ENCODE measurements at places on chromosomes 12 and 14.

DNA sequence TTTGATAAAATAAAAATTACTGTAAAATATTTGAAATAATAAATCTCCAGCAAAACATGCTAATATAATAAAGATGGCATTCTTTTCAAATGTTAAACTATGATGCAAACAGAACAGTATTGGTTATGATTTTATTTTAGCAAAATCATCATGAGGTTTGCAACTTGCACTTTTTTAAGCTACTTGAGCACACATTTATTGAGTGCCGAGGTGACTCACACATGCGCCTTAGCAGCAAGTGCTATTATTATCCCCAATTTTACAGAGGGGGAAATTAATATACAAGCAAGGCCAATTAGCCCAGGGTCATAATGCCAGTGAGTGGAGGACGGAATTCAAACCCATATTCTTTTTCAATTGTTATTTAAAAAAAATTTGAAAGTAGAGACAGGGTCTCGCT is 7.3 kb downstream of the DYRK4 start:
- no peak for DNase-seq

GRCh38 chr14:88303041-88303440 is 20.0 kb downstream of the KCNK10 start:
- DNase-seq, result no peak

GRCh38 chr14:61812347-61813095 is 50.3 kb downstream of the SNAPC1 start:
- DNase-seq, result no peak

GRCh38 chr12:77808534-77808933 is 22.2 kb upstream of the NAV3 start:
- no peak for DNase-seq

GRCh38 chr14:35274805-35275204 is 17.4 kb upstream of the PSMA6 start:
- no peak for DNase-seq

DNA sequence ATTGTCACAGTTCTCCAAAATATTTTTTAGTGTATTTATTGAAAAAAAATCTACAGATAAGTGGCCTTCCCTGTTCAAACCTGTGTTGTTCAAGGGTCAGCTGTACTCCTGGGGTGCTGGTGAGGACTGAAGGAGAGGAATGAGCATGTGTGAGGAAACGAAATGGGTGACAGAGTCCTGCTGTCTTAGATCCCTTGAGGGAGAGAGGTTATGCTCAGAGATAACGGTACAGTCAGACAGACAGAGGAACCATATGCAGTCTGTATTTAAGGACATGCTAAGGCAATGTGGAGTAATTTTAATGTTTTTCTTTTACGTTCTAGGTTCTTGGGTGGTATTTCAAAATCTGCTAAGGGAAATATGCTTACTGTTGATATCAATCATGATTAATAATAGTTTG is 352.9 kb upstream of the RGS6 start:
- DNase-seq, result no peak

- no peak for DNase-seq
Observed at GRCh38 chr14:56811593-56812363, 1.5 kb upstream of the OTX2 start.

DNA sequence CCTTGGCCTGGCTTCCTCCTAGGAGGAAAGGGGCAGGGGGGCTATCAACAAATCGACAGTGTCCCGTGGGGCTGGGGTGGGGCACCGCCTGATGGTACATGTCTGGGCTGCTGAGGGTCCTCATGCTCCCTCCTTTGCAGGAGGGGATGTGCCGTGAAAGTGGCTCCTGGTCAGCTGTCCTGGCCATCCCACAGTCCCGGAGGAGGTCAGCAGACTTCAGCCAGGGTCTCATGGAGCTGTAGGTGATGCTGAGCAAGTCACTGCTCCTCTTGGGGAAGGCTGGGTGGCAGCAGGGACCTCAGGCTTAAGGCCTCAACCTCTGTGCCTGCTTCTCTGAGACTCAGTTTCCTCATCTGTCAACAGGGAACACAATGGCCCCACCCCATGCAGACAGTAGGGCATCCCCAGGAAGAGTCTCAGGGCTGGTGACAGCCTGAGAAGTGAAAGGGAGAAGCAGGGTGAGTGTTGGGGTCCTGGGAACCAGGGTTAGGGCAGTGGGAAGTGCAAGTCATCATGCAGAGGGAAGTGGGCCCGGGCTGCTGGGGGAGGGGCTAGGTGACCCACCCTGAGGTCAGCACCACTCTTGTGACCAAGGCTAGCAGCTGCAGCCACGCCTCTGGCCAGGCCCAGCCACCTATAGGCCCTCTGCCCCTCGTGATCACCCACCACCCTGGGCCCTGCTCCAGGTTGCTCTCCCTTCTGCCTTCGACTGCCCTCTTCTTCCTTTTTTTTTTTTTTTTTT is 4.4 kb upstream of the TNFAIP2 start:
- DNase-seq, result no peak

GRCh38 chr12:104846056-104846767 is 111.9 kb downstream of the SLC41A2 start:
- no peak for DNase-seq

- DNase-seq, result no peak
Observed at GRCh38 chr12:17137396-17137795, 531.4 kb upstream of the LMO3 start.

DNA sequence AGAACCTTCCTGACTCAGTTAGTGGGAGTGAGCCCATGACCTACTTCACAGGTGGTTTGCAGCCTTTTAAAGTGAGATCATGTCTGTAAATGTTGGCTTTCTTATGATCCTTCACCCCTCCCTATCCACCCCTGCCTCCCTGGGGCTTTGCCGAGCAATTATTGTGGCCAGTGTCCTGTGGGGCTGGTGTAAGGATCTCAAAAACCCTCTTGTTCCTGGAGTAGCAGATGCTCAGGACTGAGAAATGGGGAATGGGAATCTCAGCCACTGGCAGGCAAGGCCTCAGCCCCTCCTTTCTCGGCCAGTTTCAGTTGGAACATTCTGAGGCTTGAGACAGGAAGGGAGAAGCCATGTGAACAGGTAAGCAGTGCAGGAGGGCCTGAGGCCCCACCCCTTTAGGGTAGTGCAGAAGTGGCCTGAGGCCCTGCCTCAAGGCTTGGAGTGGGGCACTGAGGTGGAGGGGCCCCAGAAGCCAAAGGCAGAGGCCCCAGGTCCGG is 53.8 kb downstream of the PLEKHG3 start:
- DNase-seq, result no peak

- peak; percentile 50 for DNase-seq
Observed at GRCh38 chr12:50187084-50187900, 20.1 kb upstream of the CERS5 start.

DNA sequence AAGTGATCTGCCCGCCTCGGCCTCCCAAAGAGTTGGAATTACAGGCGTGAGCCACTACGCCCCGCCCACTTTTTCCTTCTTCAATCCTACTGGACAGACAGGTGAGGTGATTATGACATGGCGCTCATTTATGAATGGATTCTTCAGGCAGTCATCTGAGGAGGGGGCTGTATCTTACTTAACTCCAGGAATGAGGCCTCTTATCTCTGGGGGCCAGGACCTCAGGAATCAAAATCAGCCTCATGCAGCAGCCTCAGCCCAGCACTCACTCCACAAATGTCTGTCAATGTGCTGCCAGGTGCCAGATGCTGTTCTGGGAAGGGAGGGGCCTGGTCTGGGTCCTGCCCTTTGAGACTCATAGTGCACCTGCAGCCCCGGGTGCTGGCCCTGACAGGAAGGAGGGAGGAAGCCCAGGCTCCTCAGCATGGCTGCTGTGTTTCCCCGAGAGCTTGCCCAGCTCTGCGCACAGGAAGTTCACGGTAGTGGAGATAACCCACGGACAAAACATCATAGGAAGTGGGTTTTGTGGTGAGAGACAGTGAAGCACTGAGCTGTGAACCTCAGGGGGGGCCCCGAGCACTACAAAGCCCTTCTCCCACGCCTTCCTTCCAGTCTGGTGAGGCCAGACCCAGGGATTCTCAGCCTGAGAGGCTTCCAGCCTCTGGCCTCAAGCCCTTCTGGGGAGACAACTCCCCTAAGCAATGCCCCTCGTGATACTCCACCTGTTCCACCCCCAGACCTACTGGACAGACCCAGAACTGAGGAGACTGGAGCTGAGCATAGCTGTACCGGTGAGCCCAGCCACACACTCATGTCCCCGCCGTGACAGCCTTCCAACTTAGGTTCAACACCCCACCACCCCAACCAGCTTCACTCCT is 22.3 kb downstream of the GALNT6 start:
- DNase-seq, result peak; percentile 80

DNA sequence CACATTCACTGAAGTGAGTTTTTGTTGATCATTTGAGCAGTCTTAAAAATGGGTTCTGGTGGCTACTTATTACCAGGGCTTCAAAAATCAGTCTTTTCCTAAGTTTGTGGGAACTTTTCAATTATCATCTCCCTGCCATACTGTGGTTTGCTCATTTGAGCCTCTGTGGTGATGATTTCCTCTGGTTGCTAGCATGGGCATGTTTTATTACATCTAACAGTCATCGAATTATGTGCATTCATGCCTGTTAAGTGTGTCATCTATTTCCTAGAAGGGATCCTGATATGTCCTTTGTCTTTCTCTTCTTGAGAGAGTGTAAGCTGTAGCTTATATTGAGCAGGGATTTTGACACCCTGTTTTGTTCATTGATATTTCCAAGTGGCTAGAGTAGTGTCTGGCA is 116.8 kb downstream of the WIF1 start:
- DNase-seq, result no peak

DNA sequence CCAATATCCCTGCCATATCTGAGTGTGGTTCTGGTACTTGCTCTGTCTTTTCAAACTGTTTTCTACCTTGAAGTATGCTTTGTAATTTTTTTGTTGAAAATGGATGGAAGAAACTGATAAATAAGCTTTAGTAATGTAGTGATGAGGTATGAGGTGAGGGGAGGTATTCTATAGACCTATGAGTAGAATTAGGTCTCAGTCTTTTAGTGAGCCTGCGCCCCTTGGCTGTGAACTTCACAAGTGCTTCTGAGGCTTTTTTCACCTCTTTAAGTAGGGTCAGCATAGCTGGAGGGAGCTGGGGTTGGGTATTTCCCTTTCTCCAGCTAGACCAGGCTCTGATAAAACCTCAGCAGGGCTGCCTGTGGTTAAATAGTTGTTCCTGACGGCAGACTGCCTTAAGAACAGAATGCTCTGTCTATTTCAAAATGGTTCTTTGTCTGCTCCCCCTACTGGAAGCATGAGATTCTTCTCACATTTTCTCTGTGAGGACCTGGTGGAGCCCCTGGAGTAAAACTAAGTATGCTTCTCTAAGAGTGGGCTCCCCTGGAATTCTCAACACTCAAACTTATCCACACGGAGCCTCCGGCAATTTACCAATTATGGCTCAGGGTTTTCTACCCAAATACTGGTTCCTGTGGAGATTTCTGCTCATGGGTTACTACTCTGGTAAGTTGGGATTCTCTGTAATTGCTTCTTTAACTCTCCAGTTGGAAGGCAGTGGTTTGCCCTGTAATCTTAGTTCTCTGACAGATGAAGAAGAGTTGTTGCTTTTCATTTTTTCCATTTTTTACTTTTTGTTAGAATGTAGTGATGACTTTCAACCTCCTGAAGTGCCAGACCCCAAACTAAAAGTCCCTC is 13.1 kb downstream of the KRT5 start:
- no peak for DNase-seq

- DNase-seq, result no peak
Observed at GRCh38 chr14:77475432-77476115, 17.7 kb downstream of the AHSA1 start.

- DNase-seq, result no peak
Observed at GRCh38 chr14:74804219-74804825, 41.2 kb downstream of the YLPM1 start.

DNA sequence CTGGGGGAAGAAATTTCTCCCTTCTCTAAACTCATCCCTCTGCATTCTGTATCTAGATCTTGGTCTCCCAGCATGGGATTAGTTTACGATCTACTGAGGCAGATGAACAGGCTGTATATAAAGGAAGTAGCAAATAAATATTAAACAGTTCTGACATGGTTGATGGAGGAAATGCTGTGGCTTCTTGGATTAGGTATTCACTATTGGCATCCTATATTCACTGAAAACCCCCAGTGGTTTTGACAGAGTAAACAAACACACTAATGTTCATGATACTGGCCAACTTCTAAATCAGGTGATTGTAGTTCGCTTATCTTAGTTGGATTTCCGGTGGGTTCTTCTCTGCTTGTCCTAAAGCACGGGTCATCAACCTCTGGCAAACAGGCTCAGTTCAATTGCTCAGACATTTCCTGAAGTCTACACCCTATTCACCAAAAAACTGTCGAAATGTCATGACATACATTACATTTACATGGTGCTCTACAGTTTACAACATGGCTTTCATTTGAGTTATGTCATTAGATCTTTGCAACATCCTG is 433.9 kb downstream of the EGLN3 start:
- DNase-seq, result no peak

- DNase-seq, result no peak
Observed at GRCh38 chr12:124441443-124442194, 125.8 kb downstream of the NCOR2 start.

- DNase-seq, result no peak
Observed at GRCh38 chr14:64692986-64693809, 11.0 kb upstream of the PLEKHG3 start.

GRCh38 chr14:88168498-88169165 is 154.4 kb downstream of the KCNK10 start:
- peak; percentile 7 for DNase-seq

DNA sequence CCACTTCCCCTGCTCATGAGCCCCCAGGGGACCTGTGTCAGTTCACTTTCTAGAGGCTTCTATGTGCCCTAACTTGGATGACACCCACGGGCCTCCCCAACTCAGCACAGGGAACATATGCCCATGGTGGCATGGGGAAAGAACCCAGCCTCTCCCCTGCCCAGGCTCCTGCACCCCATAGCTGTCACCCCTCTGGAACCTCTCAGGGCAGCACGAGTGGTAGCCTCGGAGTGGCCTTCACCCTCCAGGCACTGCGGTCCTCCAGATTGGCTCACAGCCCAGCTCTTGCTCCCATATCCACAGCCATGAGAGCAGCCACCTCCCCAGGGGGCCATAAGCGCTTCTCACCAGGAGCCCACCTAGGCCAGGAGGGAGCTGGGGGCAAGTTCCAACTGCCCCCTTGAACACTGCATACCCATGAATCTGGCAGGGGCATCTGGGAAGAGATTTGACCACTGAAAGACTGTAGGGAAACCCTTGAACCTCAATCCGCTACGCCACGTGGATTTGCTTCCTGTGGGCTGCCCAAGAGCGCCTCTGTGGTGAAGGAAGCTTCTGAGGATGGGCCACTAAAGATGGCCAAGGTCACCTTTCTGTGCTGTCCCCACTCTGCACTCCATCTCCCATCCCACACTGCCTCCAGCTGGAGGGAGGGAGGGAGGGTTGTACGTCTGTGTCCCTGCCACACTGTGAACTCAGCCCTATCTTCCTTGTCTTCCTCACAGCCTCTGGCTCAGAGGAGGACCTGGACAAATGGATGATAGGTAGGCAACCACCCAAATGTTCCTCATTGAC is 11.9 kb downstream of the PLD4 start:
- DNase-seq, result no peak
